ENCODE measurements at places on chromosomes 7 and 10.
A peak's percentile ranks its signal among the peaks of the same experiment; 100 is the strongest.

- DNase-seq = no peak
Observed at GRCh38 chr10:3647074-3647473, 137.9 kb downstream of the KLF6 start.

GRCh38 chr10:132097609-132098377 is 32.0 kb downstream of the JAKMIP3 start:
- no peak for DNase-seq

DNA sequence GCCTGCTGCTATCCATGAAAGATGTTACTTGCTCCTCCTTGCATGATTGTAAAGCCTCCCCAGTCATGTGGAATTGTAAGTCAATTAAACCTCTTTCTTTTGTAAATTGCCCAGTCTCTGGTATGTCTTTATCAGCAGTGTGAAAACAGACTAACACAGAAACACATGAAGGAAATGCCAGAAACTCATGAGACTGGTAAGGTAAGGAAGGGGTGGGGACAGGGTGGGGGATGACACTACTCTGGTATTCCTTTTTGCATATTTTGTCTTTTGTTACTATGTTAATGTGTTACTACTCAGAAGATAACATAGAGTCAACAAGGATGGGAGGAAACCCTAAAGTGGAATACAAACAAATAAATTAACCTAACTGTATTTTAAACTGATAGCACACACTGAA is 69.8 kb upstream of the DRGX start:
- no peak for DNase-seq

- DNase-seq = peak; percentile 18
Observed at GRCh38 chr7:34036051-34036920, 130.9 kb downstream of the BMPER start.

DNA sequence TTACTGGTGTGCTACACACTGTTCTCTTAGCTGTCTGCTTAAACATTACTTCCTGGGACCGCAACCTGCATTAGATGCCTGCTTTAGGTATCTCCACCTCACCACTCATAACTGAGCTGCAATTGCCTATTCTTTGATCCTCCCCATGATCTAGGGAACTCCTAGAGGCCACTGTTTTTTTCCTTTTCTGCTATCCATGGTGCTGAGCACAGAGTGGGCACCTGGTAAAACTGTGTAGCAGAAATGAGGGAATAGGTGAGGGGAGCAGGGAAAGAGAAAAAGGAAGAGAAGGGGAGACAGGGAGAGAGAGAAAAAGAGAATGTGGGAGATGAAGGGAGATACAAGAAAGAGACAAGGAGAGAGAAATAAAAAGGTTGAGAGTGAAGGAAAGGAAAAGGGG is 434.9 kb downstream of the ADRA2A start:
- no peak for DNase-seq

- DNase-seq = no peak
Observed at GRCh38 chr7:116984917-116985316, 31.6 kb downstream of the ST7 start.

DNA sequence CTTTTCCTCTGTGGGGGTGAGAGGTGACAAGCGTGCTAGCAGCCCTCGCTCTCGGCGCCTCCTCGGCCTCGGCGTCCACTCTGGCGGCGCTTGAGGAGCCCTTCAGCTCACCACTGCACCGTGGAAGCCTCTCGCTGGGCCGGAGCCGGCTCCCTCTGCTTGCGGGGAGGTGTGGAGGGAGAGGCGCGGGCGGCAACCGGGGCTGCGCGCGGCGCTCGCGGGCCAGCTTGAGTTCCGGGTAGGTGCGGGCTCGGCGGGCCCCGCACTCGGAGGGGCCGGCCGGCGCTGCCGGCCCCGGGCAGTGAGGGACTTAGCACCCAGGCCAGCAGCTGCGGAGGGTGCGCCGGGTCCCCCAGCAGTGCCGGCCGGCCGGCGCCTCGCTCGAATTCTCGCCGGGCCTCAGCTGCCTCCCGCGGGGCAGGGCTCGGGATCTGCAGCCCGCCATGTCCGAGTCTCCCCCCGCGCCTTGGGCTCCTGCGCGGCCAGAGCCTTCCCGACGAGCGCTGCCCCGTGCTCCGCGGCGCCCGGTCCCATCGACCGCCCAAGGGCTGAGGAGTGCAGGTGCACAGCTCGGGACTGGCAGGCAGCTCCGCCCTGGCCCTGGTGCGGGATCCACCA is 352.8 kb upstream of the PODXL start:
- DNase-seq = no peak

DNA sequence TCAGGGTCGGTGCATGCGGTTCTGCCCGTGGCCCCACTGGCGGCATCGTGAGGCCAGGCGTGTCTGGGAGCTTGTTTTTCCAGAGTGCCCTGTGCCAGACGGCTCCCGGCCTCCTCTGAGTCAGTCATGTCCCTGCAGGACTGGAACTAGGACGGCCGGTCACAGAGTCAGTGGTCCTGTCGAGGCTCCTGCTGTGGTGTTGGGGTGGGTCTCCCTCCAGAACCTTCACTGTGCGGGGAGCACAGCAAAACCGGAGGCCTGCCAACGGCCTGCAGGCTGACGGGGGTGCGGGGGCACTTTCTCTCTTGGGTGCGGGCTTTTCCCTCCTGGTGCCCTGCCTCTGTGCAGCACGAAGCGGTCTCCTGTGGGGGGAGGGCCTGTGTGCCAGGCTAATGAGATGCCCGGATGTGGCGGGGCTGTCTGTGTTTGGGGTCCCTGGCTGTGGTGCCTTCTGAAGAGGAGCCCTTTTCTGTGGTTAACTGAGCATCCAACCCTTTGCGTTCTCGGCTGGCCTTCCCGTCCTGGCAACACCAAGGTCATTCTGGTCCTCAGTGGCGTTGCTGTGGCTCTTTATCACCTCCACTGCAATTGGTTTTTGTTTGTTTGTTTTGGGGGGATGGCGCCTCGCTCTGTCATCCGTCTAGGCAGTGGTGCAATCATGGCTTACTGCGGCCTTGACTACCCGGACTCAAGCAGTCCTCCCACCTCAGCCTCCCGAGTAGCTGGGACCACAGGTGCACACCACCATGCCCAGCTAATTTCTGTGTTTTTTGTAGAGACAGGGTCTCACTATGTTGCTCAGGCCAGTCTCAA is 8.0 kb downstream of the GET4 start:
- DNase-seq = no peak

- no peak for DNase-seq
Observed at GRCh38 chr7:141128506-141128905, 54.6 kb downstream of the TMEM178B start.

DNA sequence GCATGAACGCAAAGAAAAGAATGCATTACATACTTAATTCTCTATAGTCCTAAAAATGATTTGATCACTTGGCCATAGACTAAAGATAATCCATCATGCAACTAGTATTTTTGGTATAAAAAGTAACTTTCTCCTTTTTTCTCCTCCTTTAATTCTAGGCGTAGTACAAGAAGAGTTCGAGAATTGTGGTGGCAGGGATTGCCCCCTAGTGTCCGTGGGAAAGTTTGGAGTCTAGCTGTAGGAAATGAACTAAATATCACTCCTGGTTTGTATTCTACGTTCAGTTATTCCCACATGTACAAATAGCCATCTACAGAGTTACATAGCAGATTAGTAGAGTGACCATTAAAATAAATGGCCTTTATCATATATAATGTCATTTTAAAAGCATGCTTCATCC is 45.5 kb upstream of the HELLS start:
- no peak for DNase-seq

- DNase-seq = no peak
Observed at GRCh38 chr7:20509892-20510572, 105.4 kb upstream of the ABCB5 start.

- DNase-seq = peak; percentile 48
Observed at GRCh38 chr7:111232249-111233084, 141.5 kb downstream of the LRRN3 start.

DNA sequence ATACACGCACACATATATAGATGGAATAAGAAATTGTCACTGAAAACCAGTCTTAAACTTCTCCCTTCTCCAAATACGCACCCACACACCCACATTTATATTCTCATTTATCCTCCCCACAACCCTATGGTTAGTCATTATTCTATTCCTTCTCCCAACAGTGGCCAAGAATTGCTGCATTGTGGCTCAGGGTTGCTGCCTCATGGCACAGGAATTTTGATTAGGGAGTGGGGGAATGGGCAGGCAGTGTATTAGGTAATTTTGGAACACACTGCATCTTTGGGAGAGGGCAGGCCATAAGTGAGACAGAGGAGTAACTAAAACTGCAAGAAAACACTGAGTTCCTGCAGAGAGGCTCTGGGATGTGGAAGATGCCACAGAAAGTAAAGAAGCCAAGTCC is 35.7 kb downstream of the NAPEPLD start:
- DNase-seq = peak; percentile 89

DNA sequence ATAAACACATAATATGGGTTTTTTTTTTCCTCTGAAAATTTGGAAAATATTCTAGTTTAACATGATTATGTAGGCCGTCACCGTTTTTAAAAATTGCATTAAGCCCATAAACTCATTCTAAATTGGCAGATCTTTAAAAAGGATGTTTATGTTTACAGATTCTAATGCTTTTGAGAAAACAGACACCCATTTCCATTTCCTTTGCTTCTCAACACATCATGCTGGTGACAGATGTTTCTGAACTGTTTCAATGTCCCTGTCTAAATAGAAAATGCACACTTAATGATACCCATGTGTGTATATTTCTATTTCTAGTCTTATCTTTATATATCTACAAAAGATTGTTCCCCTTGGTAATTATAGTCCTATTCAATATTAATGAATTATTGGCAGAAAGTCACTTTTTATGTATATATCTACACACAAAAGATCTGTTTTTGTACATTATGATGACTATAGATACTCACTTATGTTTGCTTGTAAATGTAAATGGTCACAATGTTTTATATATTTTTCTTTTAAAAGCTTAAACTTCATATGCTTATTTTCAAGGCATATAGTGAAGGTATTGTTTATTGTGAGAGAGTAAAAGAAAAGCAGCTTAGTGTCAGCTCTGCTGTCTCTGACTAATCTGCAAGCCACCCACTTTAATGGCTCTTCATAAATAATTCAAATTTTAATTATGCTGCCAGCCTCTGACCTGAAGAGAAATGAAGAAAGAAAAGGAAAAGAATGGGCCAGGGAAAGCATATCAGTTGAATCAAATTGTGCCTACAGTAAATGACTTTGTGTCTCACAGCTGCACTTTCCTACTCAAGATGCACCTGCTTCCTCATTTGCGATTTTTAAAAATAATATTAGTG is 179.4 kb downstream of the CACNA2D1 start:
- no peak for DNase-seq

GRCh38 chr10:72171175-72171630 is 44.6 kb upstream of the ANAPC16 start:
- DNase-seq = peak; percentile 74

DNA sequence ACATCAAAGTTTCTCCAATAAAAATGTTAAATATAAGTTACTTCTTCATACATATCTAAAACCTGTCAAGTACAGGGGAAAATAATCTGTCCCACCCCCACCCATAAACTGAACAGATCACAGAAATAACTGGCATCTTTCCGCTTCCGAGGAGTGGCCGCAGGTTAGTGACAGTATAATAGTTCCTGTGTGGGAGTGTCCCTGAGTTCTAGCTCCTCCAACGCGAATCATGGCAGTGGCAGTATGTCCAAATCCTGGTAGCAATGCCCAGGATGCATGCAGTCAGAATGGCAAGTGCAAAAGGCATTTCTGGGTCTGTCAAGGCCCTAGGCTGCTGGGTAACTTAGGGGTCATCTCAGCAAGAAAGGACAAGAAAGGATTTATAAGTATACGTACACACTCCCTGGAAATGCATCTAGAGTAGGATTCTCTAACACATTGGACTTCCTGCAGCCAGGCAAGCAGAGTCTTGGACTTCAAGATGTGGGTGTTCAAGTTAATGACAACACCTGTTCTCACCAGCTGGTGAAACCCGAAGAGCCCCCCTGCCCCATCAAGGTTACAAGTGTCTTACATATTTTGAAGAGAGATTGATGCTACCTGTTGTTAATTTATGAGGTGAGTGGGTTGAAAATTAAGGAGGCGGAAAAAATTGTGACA is 94.4 kb upstream of the COL1A2 start:
- no peak for DNase-seq

- DNase-seq = no peak
Observed at GRCh38 chr7:30879139-30880124, 32.2 kb upstream of the AQP1 start.

- no peak for DNase-seq
Observed at GRCh38 chr10:22219308-22219707, 1.5 kb upstream of the EBLN1 start.

- no peak for DNase-seq
Observed at GRCh38 chr10:3059974-3060373, 7.4 kb upstream of the PFKP start.

DNA sequence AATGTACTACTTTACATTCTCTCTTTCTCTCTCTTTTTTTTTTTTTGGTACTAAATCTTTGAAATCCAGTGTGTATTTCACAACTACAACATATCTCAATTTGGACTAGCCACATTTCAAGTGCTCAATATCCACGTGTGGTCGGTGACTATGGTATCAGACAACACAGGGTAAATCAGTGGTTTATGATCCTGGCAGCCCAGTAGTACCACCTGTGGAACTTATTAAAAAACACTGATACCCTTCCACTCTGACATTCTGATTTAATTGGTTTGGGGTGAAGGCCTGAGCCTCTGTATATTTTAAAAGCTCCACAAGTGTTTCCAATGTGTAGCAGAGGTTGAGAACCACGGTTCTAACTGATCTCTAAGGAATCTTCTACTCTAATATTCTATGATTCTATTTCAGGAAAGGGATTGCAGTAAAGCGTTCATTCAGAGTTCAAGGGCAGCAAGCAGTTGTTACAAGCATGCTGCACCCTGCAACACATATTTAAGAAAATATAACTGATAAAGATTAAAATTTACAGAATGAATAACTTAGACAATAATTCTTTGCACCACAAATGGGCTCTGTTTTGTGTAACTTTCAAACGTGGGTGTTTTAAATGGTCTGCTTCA is 5.1 kb downstream of the CREB5 start:
- DNase-seq = no peak

- no peak for DNase-seq
Observed at GRCh38 chr10:48758411-48758810, 73.7 kb downstream of the WDFY4 start.

DNA sequence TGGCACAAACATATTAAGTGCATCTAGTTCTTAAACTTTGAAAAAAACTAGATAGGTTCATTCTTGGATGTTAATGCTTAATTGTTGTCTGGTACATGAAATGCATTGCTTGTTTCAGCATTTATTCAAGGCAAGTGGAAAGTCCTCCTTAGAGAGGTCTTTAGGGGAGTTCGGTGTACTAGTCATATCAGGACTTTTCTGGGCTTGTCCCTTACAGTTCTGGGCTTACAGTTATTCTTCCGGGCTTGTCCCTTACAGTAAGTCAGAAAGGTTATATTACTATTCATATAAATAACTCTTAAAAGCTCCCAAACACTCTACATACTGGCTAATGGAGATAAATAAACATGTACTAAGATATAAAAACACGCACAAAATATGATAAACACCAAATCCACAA is 61.6 kb upstream of the MRLN start:
- DNase-seq = no peak

GRCh38 chr10:43816351-43817321 is 168.0 kb upstream of the ZNF32 start:
- DNase-seq = peak; percentile 55
